ENCODE measurements at places on chromosomes 5 and 9.

DNA sequence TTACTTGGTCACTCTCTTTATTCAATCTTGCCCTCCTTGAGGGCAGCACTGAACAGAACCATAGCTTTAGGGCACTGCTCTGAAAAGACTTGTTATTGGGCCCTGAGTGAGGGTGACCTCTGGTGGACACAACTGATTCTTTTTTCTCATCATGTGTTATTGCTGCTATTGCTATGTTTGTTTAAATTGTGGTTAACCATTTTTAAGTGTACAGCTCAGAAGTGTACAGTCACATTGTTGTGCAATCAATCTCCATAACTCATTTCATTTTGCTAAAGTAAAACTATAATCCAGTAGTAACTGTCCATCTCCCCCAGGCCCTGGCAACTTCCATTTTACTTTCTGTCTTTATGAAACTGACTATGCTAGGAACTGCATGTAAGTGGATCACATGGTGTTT is 351.1 kb upstream of the RIOK2 start:
- DNase-seq: no peak

GRCh38 chr5:83498585-83498984 is 27.0 kb downstream of the VCAN start:
- DNase-seq: no peak

- no peak for DNase-seq
Measured at GRCh38 chr9:91949392-91949945, 559 bp downstream of the ROR2 start.

DNA sequence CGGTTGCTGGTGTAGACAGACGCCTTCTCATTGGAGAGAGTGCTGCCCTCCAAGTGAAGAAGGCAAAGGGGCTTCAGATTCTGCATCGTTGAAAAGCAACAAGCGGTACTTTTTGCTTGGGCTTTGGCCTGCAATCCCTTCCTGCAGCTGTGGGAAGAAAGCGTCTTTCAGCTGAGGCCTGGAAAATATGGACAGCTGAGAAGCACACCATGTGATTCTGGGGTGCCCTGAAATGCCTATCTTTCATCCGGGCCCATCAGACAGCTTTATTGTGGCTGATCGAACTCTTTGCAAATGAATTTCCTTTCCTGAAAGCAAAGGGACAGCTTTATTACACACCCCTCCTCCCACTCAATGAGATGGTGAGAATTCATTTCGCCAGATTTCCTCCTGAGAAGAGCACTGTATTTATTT is 74.0 kb downstream of the NSG2 start:
- DNase-seq: no peak

DNA sequence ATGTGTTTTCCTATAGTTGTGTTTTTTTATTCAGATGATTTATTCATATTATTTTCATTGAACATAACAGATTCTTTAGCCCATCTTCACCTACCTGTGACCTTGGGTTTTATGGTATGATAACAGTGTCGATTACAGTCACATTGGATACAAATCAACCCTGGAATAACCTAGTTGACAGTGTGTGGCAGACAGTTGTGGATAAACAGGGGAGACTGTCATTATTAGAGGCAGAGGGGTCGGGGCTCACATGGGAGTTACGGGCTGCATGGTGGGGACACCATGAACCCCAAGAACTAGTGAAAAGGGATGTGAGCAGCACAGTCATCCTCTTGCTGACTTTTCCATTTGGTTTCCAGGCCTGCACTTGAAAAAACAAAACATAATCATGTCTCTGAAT is 29.9 kb upstream of the MAP1B start:
- DNase-seq: no peak
